ENCODE measurements at places on chromosomes 11 and 22.

- H3K4me1 ChIP-seq = no peaks in the 10 kb centered on the region
- no peak overlapping the region for H3K4me3 ChIP-seq
- ATAC-seq = no peak
- no peaks in the 10 kb centered on the region for H3K27me3 ChIP-seq
- H3K27ac ChIP-seq = no peak overlapping the region
- H3K36me3 ChIP-seq = no peaks in the 10 kb centered on the region
These were observed 312.6 kb downstream of the C11orf87 start for GRCh38 chr11:109734566-109734965.

DNA sequence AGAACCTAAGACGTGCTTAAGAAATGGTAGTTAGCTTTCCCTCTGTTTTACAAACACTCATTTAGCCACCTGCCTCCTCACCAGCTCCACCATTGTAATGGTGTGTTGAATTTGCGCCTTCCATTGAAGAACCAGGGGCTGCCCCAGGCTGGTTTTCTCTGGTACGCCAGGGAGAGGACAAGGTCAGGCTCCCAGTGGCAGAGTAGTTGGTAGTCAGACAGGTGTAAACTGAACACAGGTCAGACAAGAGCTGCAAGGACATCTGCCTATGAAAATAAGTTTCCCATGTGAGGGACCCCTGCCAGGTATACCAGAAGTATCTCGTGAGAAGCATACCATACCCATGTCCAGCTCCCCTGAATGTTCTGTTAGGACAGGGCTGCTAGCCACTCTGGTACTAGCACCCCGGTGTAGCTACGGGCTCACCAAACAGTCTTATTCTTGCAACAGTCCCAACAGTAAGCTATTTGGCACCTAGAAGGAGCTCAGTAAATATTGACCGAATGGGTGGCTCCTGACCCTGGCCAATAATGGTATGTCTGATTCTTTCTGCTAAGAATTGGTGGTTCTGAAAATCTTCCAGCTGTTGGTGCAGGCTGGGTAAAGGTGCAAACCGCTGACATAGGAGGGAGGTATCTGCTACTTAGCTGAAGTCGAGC is 359.0 kb downstream of the LARGE1 start:
- no peak for ATAC-seq
- H3K36me3 ChIP-seq = no peaks in the 10 kb centered on the region
- H3K4me3 ChIP-seq = no peak overlapping the region
- H3K4me1 ChIP-seq = no peaks in the 10 kb centered on the region
- no peaks in the 10 kb centered on the region for H3K27me3 ChIP-seq

DNA sequence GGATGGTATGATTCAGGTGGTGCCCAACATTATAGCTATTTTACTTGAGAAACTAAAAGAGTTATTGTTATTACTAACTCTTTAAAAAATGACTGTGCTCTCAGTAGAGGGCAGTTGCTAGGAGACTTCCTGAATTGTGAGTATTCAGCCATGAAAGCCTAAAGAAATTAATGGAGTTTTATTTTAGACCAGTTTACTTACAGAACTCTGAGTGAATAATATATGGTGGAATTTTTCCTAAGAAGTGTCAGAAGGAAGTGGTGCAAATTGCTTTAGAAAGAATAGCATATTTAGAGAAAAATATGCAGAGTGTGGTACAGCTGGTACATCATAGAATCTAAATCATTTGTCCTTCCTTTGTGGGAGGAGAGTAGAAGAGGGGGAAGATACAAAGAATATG is 689.9 kb upstream of the CCDC90B start:
- H3K27ac ChIP-seq = no peak overlapping the region
- no peaks in the 10 kb centered on the region for H3K27me3 ChIP-seq
- ATAC-seq = no peak
- H3K4me3 ChIP-seq = no peak overlapping the region
- no peaks in the 10 kb centered on the region for H3K36me3 ChIP-seq

DNA sequence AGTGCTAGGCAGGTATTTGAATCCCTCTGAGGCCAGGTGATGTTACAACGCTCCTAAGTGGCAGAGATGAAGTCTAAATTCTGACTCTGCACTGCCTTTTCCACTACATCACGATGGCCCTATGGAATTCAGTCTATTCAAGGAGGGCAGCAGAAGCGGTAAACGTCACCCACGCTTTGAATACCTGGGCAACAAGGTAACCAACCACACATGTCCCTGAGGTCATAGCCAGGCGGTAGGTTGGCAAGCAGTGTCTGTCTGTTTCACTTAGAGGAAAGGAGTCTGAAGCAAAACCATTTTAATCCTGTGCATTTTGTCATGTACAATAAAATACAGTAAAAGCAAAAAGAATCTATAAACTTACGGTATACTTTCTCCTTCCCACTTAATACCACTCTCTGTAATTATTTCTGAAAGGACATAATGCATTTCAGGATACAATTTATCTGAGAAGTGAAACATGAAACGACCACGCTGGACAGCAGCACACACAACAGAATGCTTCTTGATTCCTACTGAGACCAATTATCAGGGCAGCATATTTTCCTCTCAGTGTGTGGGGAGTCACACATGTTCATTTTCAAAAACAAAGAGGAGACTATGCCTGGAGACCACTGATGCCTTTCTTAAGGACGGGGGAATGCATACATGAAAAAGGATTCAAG is 51.3 kb downstream of the PRDM10 start:
- H3K36me3 ChIP-seq = no peaks in the 10 kb centered on the region
- no peak overlapping the region for H3K27ac ChIP-seq
- no peaks in the 10 kb centered on the region for H3K27me3 ChIP-seq
- ATAC-seq = no peak
- no peak overlapping the region for H3K4me3 ChIP-seq

- H3K27ac ChIP-seq = no peak overlapping the region
- no peaks in the 10 kb centered on the region for H3K27me3 ChIP-seq
- H3K36me3 ChIP-seq = no peaks in the 10 kb centered on the region
- no peaks in the 10 kb centered on the region for H3K4me1 ChIP-seq
These were observed 45.3 kb downstream of the CADM1 start for GRCh38 chr11:115458877-115459276.

- no peaks in the 10 kb centered on the region for H3K36me3 ChIP-seq
- no peak overlapping the region for H3K27ac ChIP-seq
- peaks cover 6% of the 10 kb centered on the region for H3K4me1 ChIP-seq
- no peak overlapping the region for H3K4me3 ChIP-seq
- ATAC-seq = no peak
These were observed 58.4 kb downstream of the ABTB2 start for GRCh38 chr11:34299284-34299972.

- no peaks in the 10 kb centered on the region for H3K27me3 ChIP-seq
- H3K36me3 ChIP-seq = no peaks in the 10 kb centered on the region
- no peak overlapping the region for H3K4me3 ChIP-seq
These were observed 534.0 kb upstream of the API5 start for GRCh38 chr11:42777776-42778175.

GRCh38 chr22:19115628-19116027 is 6.6 kb downstream of the DGCR2 start:
- no peaks in the 10 kb centered on the region for H3K27me3 ChIP-seq
- H3K27ac ChIP-seq = no peak overlapping the region
- no peak for ATAC-seq
- H3K4me1 ChIP-seq = peaks cover 23% of the 10 kb centered on the region
- H3K4me3 ChIP-seq = no peak overlapping the region
- H3K36me3 ChIP-seq = no peaks in the 10 kb centered on the region

- H3K27me3 ChIP-seq = no peaks in the 10 kb centered on the region
- peaks cover 39% of the 10 kb centered on the region for H3K4me1 ChIP-seq
- no peak overlapping the region for H3K27ac ChIP-seq
These were observed 152.4 kb upstream of the TTC12 start for GRCh38 chr11:113161711-113162591.

GRCh38 chr11:126484266-126484665 is 128.8 kb downstream of the ST3GAL4 start:
- peaks cover 3% of the 10 kb centered on the region for H3K27me3 ChIP-seq
- H3K27ac ChIP-seq = no peak overlapping the region
- H3K4me3 ChIP-seq = no peak overlapping the region
- H3K36me3 ChIP-seq = no peaks in the 10 kb centered on the region
- no peak for ATAC-seq

GRCh38 chr11:131025020-131025419 is 108.7 kb upstream of the SNX19 start:
- H3K27ac ChIP-seq = no peak overlapping the region
- no peak overlapping the region for H3K4me3 ChIP-seq
- no peaks in the 10 kb centered on the region for H3K4me1 ChIP-seq

GRCh38 chr11:35061516-35062440 is 77.2 kb upstream of the CD44 start:
- no peaks in the 10 kb centered on the region for H3K27me3 ChIP-seq
- ATAC-seq = no peak
- no peak overlapping the region for H3K27ac ChIP-seq
- H3K4me1 ChIP-seq = peaks cover 12% of the 10 kb centered on the region

DNA sequence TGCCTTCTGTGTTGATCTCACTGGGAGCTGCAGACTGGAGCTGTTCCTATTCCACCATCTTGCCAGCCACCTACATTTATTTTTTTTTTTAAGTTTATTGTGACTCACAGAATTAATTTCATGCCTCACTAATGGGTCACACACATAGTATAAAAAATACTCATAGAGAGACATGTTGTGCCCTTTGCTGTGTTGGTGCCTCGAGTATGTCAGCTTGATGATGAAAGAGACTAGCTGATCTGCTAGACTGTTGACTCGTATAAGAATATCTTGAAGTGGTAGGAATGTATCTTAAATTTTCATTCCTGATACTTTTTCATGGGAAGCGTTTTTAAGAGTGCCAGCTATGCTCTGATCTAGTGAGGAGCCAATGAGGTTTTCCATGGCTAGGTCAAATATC is 28.6 kb upstream of the AMPD3 start:
- H3K27me3 ChIP-seq = no peaks in the 10 kb centered on the region
- H3K27ac ChIP-seq = no peak overlapping the region
- no peaks in the 10 kb centered on the region for H3K4me1 ChIP-seq
- H3K36me3 ChIP-seq = no peaks in the 10 kb centered on the region

DNA sequence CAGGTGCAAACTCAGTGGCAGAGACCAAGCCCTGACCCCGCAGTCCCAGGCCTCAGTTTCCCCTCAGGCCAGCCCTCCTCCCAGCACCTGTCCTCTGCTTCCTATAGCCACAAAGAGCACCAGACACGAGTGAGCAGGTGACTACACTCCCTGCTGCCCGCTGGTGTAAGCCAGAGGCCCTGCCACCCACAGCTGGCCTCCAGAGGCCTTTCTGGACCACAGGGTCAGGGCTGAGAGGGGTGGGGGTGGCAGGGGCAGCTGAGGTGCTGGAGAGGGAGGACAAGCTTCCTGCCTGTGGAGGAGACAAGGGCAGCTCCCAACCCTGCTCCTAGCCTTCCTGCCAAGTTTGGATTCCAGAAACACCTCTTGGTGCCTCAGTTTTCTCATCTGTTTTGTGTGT is 31.3 kb upstream of the WNT7B start:
- peak overlapping the region; percentile 33 for H3K4me3 ChIP-seq
- peaks cover 4% of the 10 kb centered on the region for H3K4me1 ChIP-seq
- ATAC-seq = no peak
- no peaks in the 10 kb centered on the region for H3K27me3 ChIP-seq
- peak overlapping the region; percentile 80 for H3K27ac ChIP-seq

GRCh38 chr11:102309621-102310541 is 7.4 kb upstream of the BIRC3 start:
- H3K36me3 ChIP-seq = no peaks in the 10 kb centered on the region
- no peak overlapping the region for H3K27ac ChIP-seq

- no peaks in the 10 kb centered on the region for H3K36me3 ChIP-seq
- no peaks in the 10 kb centered on the region for H3K27me3 ChIP-seq
- no peaks in the 10 kb centered on the region for H3K4me1 ChIP-seq
- H3K27ac ChIP-seq = no peak overlapping the region
- no peak overlapping the region for H3K4me3 ChIP-seq
These were observed 500.7 kb downstream of the LRRC4C start for GRCh38 chr11:40958707-40959106.

DNA sequence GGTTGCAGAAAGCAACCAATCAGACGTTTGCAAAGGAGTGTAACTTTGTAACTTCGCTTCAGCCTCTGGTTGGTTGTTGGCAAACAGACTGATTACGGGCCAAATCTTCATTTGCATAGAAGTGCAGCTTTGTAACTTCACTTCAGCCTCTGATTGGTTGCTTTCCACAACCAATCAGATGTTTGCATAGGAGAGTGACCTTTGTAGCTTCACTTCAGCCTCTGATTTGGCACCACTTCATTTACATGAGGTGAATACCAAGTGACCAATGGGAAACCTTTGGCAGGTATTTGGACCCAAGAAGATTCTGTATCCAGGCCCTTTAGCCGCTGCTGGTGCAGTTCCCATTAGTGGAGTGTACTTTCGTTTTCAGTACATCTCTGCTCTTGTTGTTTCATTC is 16.0 kb downstream of the USP47 start:
- ATAC-seq = no peak
- H3K36me3 ChIP-seq = no peaks in the 10 kb centered on the region
- H3K4me1 ChIP-seq = peaks cover 84% of the 10 kb centered on the region
- H3K27me3 ChIP-seq = no peaks in the 10 kb centered on the region

- H3K27ac ChIP-seq = no peak overlapping the region
- ATAC-seq = no peak
- H3K27me3 ChIP-seq = no peaks in the 10 kb centered on the region
- no peaks in the 10 kb centered on the region for H3K36me3 ChIP-seq
- H3K4me3 ChIP-seq = no peak overlapping the region
These were observed 340.5 kb downstream of the TENM4 start for GRCh38 chr11:79100093-79100910.

DNA sequence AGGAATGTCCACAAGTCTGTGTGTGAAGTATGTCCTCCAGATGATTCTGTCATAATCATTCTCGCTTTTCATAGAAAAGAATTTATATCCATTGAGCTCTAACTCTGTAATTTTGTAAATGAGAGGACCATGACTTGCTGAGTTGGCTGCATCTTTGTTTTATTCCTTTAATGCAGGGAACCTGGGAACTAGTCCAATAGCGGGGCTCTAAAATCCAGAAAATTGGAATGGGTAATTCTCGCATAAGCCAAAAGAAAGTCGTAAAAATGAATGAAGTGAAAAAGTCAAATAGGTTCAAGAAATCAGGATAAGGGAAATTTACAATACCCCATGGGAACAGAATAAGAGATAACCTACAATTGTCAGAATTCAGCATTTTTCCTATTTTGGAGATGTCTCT is 232.5 kb downstream of the RAB38 start:
- H3K36me3 ChIP-seq = no peaks in the 10 kb centered on the region
- no peak overlapping the region for H3K27ac ChIP-seq
- H3K4me3 ChIP-seq = no peak overlapping the region
- H3K27me3 ChIP-seq = no peaks in the 10 kb centered on the region
- no peaks in the 10 kb centered on the region for H3K4me1 ChIP-seq

GRCh38 chr11:28463826-28464225 is 355.6 kb downstream of the METTL15 start:
- no peaks in the 10 kb centered on the region for H3K4me1 ChIP-seq
- H3K27ac ChIP-seq = no peak overlapping the region
- no peaks in the 10 kb centered on the region for H3K36me3 ChIP-seq

DNA sequence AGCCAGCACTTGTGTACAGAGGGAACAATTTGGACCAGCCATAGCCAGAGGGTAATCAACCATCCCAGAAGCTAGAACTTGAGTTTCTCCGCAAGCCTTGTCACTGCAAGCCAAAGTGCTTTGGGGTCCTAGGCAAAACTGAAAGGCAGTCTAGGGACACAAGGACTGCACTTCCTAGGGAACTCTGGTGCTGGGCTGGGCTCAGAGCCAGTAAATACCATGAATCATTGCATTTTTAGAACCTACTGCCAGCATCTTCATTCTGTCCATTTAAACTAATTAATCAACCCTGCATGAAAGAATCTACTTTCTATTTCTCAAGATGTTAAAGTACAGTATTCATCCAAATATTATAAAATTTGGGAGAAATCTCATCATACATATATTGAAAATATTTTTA is 20.0 kb downstream of the PATE3 start:
- no peaks in the 10 kb centered on the region for H3K4me1 ChIP-seq
- H3K27me3 ChIP-seq = no peaks in the 10 kb centered on the region
- ATAC-seq = no peak
- H3K4me3 ChIP-seq = no peak overlapping the region
- H3K27ac ChIP-seq = no peak overlapping the region
- H3K36me3 ChIP-seq = no peaks in the 10 kb centered on the region

Measured in gastroesophageal sphincter (tissue), 4 donors.